ENCODE measurements at places on chromosomes 11 and 22.

DNA sequence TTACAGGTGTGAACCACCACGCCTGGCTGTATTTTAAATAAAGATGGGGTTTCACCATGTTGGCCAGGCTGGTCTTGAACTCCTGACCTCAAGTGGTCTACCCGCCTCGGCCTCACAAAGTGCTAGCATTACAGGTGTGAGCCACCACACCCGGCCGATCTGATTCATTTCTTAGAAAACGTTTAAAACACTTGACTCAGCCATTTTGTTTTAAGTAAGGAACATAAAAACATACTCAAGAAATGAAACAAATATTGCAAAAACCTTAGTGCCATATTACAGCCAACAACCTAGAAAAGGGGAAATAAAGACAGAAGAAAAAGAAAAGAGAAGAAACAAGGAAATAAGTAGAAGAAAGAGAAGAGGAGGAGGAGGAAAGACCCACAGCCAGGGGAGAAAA is 17.4 kb downstream of the LRFN4 start:
- no peak for DNase-seq

DNA sequence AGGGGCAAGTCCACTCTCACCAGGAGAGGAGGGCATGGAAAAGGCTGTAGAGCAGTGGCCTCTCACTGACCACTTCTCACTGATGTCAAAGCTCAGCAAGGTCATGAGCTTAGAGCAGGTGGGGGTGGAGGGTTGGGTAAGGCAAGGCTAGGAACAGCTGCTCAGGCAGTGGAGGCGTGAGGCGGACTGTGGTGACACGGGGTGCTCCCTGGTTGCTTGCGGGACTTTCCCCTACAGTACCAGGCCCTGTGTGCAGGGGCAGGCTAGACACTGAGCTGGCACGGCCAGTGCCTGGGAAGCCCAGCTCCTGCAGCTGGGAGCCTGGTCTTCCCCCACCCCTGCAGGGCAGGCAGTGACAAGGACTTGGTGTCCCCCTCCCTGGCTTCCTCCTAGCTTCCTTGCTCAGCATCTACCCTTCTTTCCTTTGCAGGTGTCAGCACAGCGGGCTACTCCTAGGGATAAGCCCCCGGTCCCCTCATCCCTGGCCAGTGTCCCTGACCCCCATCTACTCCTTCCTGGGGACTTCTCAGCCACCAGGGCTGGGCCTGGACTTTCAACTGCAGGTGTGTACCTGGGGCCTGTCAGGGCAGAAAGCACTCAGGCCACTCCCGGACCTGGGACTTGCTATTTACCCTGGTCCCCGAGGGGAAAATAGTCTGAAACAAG is 45.6 kb downstream of the PISD start:
- DNase-seq: no peak

- DNase-seq: no peak
These were observed 5.1 kb upstream of the SMPD1 start for GRCh38 chr11:6385046-6385777.

GRCh38 chr11:74018331-74019005 is 9.6 kb upstream of the UCP3 start:
- no peak for DNase-seq

- peak; percentile 12 for DNase-seq
These were observed 741 bp upstream of the TALDO1 start for GRCh38 chr11:746289-747157.

DNA sequence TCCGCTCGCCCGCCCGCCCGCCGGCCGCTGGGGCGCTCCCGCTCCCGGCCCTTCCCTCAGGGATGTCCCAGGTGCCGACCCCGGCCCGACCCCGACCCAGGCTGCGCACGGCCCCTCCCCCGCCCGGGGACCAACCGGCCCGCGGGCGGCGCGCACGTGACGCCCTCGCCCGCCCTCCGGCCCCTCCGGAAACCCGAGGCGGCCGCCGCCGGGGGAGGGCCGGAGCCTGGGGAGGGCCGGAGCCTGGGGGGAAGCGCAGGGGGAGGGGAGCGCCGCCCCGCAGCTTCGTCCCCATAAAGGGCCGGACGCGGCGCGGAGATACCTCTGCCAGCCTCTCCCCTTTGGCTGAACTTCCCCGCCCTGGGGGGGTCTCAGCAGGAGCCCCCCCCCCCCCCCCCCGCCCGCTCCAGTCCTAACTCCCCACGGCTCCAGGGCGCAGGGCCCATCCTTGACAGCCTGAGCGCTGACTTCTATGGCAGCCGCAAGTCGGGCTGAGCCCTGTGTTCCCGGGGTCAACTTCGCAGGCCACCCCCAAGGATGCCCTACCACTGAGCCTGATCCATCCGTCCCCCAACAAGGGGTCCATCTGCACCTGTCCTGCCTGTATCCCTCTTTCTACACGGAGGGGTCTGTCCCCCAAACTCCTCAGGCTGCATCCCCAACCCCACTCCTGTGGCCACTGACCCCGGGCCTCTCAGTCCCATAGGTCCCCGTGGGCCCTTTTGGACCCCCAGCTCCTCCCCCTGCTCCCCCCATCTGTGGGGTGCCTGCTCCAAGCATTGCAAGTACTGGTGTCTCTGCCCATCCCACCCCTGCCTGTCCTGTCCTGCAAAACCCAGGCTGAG is at the start of gene MAPK12:
Gene MAPK12, minus strand, starts transcription at position 69 of the 845 bp plus-strand sequence. CDS start 174 bp downstream, outside the sequence.
- no peak for DNase-seq

DNA sequence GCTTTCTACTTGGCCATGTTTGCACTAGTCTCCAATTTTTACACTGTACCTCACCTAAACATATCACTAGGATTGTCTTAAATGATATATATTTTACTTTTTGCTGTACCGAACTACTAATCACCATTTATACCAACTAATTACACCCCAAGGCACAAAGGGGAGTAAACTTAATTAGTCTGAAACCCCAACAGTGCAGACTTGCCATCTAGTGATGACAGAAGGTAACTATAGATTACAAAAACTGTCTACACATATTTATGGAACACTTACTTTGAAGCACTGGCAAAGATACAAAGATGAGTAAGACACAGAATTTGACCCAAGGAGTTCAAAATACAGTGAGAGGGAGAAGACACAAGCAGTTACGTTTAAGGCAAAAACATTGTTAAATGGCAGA is 139.7 kb downstream of the CNTN5 start:
- DNase-seq: no peak

DNA sequence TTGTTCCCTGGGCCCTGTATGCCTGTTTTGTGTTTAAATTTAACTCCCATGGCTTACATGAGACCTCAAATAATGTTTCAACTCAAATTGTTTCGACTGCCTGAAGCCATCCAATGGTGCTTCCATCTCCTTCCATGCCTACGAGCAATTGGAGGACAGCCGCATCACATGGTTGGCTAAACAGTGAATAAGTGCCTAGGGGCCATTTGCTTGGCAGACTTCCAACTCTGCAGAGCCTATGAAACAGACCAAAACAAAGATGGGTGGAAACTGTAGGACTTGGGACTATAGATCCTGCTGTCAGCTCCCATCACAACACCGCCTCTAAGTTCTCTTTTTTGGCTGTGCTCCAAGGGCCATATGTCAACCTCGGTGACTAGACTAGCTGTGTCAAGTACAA is 84.1 kb downstream of the PARVA start:
- no peak for DNase-seq

GRCh38 chr11:88384669-88385005 is 47.1 kb upstream of the CTSC start:
- DNase-seq: no peak

DNA sequence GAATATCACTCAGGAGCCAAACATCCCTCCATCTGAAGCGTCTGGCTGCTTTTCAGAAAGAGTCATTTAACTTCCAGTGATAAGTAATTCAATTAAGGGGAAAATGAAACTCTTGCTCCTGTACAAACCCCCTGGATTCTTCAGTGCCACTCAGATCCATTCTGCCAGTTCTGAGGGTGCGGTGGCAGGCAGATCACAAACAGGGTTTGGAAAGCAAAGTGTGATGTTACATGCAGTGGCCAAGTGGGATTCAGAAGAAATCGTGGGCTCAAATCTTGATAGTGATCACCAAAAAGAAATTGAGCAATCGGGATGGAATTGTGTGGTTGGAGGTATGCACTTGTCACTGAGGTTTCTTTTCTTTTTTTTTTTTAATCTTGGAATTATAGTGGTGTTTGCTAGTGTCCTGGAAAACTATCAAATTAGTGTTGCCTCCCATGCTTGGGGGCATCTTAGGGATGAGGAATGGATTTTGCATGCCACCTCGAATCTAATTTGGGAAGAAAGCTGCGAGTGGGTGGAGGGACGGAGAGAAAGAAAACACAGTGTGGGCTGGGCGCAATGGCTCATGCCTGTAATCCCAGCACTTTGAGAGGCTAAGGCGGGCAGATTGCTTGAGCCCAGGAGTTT is 22.5 kb upstream of the RTL6 start:
- DNase-seq: no peak

GRCh38 chr22:35430897-35431322 is 31.0 kb downstream of the MCM5 start:
- peak; percentile 38 for DNase-seq

DNA sequence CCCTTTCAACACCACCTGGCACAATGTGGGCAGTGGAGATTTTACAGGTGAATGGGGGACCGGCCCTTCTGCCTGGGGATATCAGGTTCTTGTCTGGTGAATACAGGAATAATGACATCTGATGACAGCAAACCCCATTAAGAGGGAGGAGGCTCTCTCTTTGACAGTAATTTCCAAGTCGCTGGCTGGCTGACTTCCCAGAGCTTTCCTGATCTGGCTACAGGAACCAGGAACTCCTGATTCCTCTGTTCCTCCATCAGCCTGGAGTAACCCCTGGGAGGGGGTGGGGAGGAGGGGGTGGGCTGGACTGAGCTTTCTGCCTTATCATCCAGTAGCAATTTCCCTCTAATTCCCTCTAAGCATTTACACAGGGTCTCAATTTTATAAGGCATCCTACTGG is 3.7 kb upstream of the MIEF1 start:
- no peak for DNase-seq

DNA sequence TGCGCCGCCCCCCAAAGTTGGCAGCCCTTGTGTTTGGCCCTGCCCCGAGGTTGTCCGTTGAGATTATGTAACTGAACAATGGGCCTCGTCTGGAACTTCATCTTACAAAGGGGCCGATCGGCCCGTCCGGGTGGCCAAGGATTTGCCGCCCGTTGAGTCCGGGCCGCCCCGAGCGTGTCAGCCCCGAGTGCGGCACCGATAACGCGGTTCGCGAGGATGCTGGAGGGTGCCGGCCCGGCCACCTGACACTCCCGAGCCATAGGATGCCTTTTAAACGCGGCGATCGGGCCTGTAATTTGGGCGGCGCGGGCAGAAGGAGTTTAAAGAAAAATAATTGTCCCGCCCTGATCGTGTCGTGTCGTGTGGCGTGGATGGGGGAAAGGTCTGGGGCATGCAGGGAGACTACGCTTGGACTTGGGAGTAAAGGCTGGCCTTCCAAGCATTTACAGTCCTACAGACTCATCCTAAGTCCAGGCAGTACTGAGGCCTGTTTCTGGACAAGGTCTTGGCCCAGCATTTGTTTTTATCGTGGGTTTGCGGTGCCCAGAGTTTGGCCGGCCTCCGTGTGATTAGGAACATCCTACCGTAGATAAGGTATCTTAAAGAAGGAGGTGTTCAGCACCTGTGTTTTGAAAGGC is 1.3 kb downstream of the WEE1 start:
- no peak for DNase-seq

GRCh38 chr11:117071344-117071787 is 26.9 kb downstream of the SIK3 start:
- no peak for DNase-seq

DNA sequence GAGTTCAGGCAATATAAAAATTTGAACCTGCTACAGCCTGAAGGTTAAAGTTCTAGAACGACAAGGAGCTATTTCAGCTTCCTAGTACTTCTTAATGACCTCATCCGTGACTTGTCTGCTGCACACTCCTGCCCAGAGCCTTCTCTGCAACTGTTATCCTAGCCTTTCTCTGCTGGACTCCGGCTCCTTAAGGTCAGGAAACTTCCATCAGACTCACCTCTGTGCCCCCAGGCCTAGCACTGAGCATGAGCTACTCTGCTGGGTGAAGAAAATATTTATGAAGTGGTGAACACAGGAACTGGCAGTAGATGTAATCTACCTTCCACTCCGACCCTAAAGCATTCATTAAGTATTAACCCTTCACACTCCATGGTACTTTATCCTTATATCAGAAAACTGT is 18.4 kb downstream of the CSNK2A3 start:
- DNase-seq: no peak

DNA sequence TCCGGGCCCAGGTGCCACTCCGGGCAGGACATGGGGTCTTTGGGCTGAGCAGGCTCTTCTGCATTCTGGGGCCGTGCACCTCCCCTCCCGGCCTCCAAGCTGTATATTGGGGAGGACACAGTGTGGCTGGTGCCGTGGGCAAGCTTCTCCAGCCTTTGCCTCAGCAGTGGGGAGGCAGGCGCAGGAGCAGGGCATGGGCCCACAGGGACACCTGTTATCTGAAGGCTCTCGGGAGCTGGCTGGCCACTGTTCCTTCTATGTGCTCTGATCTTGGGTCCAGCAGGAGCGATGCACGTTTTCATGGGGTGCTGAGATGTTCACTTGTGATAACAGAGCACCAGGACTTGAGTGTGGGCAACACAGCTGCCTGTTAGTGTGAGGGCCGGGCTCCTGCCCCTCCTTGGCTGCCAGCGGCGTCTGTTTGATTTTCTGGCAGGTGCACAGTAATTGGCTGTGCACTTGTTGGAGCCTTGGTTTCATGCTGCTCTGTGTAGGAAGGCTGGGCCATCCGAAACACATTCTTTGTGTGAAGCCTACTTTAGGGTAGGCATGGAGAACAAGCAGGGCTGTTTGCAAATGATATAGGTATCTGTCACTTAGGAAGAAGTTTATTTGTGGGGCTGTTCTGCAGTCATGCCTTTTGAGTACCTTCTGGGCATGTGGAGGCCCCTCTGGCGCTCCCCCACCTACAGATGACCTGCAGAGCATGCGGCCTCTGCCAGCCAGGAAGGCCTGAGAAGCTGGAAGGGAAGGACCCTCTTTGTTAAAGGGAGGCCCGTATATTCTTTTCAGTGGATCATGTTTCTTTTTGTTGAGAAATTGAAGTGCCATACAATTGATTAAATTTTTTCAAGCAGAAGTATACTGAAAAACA is 201.5 kb downstream of the TBC1D22A start:
- no peak for DNase-seq

DNA sequence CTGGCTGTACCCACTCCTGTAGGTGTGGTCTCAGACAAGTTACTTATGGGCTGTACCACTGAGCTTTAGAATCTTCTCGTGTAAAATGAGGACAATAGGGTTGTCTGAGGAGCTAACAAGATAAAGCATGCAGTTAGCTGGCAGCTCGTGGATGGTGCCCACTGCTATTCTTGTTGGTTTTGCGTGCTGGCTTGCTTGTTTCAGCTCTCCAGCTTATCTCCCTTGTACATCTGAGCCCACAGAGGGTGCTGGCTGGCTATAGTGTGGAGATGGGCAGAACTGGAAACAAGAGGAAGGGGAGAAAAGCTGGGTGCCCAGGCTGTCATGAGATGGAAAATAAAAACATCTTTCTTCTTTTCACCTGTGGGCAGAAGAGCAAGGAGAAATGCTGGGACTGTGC is 46.5 kb upstream of the GALNT18 start:
- no peak for DNase-seq
